ENCODE measurements at places on chromosomes 7 and 10. TPM values are rescaled to one million over a fixed set of nuclear protein-coding genes. Genes with fewer than 3 reads are reported as not detected.

The KCNH2 gene
- 1.9 TPM for total RNA-seq

DNA sequence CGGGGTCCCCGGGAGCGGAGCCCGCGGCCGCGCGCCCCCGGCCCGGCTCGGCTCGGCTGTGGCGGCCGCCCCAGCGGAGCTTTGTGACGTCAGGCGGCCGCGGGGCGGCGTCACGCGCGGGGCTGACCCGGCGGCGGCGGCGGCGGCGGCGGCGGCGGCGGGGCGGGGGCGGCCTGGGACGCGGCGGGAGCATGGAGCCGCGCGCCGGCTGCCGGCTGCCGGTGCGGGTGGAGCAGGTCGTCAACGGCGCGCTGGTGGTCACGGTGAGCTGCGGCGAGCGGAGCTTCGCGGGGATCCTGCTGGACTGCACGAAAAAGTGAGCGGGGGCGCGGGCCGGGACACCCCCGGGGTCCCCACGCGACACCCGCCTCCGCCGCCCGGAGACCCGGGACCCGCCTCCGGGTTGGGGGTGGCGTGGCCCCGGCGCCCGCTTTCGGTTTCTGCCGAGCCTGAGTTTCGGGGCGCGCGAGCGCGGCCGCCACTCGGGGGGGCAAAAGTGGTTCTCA lies at the start of gene PWWP2B:
PWWP2B (plus strand) TSS at position 165 of the 506 bp plus-strand sequence; CDS start at position 192, 27 bp downstream.
- DNase-seq: no peak

- no peak for DNase-seq
Measured at GRCh38 chr7:139767561-139767982, 10.2 kb downstream of the HIPK2 start.

DNA sequence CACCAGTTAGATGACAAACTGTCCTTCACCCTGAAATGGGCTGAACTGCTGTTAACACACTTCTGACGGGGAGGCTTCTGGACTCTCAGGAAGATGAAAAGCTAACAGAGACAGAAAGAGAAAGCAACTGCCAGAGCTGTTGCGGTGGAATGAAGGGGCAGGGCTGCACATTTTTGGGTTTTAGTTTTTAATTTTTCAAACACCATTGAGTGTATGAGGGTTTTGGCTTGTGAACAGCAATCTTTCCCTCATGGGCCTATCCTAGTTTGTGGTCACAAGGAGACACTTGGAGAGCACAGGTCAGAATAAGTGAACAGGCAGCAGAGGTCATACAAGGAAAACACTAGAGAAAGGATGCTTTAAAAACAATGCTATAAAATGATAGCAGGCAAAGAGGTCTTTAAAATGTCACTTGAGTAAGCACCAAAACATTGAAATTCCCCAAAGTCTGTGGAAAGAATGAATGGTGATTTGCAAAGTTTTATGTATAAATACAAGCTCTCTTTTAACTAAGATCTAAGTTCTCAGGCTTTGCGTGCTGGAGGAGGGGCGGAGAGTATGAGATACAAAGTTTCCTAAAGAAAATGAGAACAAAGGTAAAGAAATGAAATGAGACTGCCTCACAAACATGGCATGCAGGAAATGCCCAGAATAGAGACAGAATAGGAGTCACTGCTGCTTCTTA lies 101.4 kb upstream of the GLI3 start:
- DNase-seq: no peak

DNA sequence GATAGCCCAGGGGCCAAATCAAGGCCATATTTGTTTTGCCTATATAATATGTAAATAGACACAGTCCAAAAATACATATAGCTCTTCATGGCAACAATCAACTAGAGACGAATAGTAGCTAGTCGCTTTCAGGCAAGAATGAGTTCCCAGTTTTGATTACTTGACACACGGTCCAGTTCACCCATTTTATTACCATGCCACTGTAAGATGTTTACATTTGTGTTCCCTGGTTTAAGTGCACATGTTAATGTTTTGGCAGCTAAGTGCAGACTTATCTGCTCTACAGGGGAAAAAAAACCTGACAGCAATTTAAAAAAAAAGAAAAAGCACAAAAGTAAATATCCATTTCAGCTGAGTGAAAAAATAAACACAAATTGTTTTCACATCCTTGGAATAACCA lies 213.1 kb downstream of the TPK1 start:
- DNase-seq: no peak

The MET gene
- total RNA-seq: 155 TPM

DNA sequence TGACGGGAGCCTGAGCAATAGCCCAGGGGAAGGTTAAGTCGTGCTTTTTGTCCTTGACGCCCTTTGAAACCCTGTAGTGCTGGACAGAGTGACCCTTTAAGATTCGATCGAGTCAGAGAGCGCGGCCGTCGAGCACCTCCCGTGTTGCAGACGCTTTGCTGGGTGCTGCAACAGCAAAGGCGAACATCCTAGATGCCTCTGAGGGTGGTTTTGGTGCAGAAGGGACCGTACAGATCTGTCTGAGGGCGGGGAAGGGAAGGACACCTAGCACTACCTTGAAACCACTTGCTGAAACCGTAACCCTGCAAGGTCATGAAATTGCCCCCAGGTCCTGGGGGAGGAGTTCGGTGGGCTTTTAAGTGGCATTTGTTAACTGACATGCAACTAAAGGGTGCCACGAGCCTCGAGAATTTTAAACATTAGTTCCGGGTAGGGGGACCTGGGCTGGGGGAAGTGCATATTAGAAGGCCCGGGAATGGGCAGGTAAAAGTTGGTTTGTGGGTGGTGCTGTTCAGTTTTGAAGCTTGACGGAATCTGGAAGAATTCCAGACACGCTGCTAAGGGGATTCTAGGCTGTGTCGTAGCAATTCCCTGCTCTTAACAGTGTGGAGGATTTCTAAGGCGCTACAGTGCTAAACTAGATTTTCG lies 786 bp downstream of the ATP5F1C start:
- DNase-seq: no peak

DNA sequence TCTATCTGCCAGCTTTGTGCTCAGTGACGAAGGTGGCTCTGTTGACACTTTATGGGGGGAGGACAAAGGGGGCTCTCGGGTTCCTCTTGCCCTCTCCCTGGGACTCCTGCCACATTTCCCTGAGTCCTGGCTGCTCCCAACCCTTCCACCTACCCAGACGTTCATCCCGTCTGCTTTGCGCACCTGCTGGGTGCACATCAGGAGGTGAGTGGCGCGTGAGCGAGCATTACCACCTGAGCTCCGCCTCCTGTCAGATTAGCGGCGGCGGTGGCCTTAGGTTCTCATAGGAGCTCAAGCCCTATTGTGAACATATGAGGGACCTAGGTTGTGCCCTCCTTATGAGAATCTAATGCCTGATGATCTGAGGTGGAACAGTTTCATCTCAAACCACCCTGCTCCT lies 137.2 kb downstream of the DYNC2I1 start:
- DNase-seq: no peak

DNA sequence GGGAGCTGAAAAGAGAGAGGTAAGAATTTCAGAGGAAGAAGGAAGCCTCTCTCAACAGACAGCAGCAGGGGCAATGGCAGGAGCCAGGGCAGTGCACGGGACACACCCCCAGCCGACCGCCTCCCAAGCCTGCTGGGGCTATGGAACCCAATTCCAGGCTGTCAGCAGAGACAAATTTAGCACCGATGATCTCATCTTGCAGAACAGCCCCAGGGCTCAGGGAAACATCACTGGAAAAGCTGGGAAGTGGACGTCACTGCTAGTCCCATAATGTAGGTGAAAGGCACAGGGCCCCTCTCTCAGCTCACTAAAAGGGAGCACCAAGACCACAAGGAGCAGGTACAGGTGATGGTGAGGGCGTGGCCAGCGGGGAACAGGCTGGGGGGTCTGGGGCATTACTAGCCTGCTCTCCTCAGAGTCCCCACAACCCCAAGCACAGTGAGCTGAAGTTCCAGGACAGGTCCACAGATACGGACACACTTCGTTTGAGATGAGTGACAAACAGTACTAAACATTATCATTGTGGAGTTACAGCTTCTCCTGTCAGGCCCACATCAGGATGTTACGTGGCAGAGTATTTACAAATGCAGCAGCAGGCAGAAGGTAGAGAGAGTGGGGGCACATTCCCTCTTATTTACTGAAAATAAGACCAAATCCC lies 103.7 kb downstream of the PLXNA4 start:
- DNase-seq: no peak

The LRMDA gene
- total RNA-seq: 0.75 TPM

GRCh38 chr10:29285624-29286051 lies 3.2 kb upstream of the LYZL1 start:
- DNase-seq: no peak

GRCh38 chr10:6788231-6788630 lies 208.2 kb upstream of the PRKCQ start:
- DNase-seq: no peak

The OR2A1 gene
- not detected for total RNA-seq

GRCh38 chr7:36965625-36966024 lies 241.3 kb upstream of the AOAH start:
- DNase-seq: no peak

- no peak for DNase-seq
Measured at GRCh38 chr10:28295336-28295735, 7.5 kb downstream of the MPP7 start.

DNA sequence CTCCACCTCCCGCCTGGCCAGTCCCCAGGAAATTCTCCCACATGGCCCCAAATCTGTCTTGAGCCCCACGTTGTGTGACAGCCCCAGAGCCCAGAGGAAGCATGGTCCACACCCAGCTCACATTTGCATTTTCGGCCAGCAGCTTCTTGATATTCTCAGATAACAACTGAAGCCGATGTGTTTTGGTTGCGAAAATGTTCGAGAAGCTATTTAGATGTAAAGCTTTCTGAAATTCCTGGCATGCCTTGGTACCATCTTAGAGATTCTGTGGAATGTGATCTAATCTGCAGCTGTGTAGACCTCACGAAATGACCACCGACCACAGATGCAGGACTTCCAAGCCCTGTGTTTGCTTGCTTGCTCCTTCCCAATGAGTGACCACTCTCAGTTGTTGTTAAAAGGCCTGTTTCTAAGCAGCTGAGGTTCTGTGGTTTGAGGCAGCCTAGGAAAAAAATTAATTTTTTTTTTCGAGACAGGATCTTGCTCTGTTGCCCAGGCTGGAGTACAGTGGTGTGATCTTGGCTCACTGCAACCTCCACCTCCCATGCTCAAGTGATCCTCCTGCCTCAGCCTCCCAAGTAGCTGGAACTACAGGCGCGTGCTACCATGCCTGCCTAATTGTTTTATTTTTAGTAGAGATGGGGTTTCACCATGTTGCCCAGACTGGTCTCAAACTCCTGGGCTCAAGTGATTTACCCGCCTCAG lies 8.8 kb downstream of the SLC4A2 start:
- DNase-seq: no peak

GRCh38 chr7:107593025-107593410 lies 13.0 kb downstream of the BCAP29 start:
- DNase-seq: no peak

- DNase-seq: no peak
Measured at GRCh38 chr7:127789031-127789430, 137.0 kb downstream of the SND1 start.

GRCh38 chr7:97430006-97430405 lies 301.9 kb upstream of the TAC1 start:
- DNase-seq: no peak

Measured in epithelial cell of proximal tubule (primary cell).